ENCODE measurements at places on chromosomes 7 and 10. TPM values are rescaled to one million over a fixed set of nuclear protein-coding genes. Genes with fewer than 3 reads are reported as not detected.
A peak's percentile ranks its signal among the peaks of the same experiment; 100 is the strongest.

- DNase-seq, result no peak
Observed at GRCh38 chr10:18290651-18291313, 150.6 kb downstream of the CACNB2 start.

DNA sequence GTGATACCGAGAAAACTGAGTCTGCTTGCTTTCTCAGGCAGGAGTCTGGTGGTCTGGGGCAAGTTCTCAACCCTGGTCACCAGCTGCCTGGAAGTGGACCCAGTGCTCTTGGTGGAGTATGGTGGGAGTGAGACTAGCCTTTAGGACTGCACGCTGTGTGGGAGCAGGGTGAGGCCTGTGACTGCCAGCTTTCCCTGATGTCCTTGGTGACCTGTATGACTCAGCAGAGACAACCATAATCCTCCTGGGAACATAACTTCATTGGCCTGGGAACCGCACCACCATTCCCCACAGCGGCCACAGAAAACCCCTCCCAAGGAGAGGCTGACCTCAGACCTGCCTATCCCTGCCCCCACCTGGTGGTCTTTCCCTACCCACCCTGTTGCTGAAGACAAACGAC is 139.5 kb upstream of the CHRM2 start:
- DNase-seq, result no peak

DNA sequence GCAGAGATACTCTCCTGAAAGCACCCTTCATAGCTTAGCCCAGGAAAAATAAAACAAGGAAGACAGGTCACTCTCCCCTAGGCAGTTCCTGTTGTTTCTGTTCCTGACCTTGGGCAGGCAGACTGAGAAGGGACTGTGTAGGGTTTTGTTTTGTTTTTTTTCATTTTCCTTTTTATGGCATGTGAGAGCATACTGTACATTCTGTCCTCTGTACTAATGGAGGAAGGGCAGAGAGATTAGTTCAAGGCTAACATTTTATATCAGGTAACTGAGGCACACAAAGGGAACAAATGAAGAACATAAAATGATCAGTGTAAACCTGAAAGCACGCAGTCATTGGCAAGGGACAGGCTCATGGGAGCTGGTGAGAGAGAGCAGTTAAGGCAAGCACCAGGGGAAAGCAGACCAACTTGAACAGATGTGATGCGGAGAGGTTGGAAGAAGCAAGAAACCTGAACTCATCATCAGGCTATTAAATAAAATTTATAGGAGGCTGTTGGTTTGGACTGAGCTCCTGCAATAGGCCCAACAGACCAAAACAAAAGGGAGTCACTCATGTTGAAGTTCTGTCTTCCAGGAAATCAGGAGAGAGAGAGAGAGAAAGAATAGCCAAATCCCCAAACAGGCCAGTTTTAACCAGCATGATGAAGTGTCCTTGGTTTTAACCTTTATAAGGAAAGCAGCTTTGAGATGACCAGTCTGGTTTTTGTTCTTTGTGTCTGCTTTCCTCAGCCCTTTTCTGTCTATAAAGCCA is 34.1 kb upstream of the PDCD4 start:
- no peak for DNase-seq

- no peak for DNase-seq
Observed at GRCh38 chr10:114478281-114478680, 74.0 kb upstream of the AFAP1L2 start.

- no peak for DNase-seq
Observed at GRCh38 chr10:104521901-104522694, 119.0 kb upstream of the SORCS3 start.

GRCh38 chr10:75655791-75656451 is 224.5 kb downstream of the LRMDA start:
- no peak for DNase-seq

DNA sequence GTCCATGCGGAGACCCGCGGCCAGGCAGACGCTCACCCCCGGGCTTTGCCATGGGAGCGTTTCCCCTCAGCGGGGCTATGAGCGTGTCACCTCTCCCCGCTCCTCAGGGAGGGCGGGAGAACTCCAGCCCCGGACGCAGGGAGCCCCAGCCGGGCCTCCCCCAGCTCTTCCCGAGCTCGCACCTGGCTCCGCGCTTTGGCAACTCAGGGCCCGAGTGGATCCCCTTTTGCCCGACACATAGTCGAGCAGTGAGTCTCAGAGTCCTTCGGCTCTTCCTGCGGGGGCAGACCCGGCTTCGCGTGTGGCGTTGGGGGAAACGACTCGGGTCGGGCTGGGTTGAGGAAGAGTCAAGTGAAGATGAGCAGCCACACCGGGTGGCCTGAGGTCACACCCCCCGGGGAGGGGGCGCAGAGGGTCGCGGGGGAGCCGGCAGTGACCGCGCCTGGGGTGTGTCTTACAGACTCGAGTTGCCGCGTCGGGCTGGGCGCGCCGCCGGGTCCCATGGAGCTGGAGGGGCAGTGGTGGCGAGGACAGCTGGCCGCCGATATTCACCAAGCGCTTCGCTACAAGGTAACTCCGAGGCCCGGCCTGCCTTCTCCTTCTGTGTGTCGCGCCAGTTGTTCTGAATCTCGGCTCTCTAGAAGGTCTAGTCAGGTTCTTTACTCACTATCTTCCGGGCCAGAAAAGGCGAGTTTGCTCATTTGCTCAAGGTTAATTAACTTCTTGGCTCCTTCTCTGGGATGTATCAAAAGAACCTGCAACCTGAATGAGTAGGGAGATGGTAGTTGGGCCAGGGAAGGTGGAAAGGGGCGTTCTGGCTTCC is 721 bp downstream of the CCNJ start:
- peak; percentile 62 for DNase-seq

DNA sequence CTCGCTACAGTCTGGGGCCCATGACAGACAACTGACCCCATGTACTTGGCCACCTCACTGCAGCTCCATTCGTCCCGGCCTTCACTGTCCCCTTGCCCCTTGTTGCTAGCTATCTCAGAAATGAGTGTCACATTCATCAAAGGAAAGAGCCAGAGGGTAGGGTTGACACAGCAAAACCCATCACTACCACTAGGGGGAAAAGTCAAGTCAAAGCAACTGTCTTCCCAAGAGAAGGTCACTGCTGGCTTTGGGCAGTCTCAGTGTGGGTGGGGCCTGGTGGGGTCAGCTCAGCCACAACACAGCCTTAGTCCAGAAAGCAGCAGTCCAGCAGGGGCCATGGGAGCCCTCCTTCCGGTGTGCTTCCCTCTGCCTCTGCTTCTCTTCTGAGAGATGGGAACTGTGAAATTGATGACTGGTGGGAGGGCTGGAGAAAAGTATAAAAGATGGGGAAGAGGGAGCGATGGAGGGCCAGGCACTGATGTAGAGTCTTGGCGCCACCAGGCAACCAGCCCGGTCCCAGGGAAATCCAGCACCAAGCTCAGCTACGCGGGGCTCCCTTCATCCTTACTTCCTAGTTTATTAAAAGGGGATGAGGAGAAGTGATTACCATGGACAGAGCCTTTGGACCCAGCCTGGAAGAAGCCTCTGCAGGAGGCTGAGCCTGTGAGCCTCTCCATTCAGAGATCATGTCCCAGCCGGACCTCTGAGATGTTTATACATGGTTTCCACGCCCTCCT is 58.0 kb downstream of the PLXNA4 start:
- no peak for DNase-seq

DNA sequence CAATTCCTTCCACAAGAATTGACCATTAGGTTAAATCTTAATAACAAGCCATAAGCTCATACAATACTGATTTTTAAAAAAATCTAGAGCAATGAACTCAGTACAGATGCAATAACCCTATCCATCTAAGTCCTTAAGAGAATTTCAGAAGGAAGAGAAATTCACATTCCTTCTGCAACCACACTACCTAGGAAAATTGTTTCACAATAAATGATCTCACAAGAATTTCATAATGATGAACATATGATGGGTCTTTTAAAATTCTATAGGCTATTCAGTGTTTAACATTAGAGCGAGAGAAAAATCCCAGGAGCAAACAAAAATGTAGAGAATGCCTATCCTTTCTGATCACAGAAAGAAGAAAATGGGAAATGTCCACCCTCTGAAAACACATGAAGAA is 70.0 kb upstream of the MAGI2 start:
- DNase-seq, result no peak

GRCh38 chr10:14658331-14659127 is 116.2 kb downstream of the FAM107B start:
- no peak for DNase-seq

GRCh38 chr7:14606101-14606500 is 296.4 kb downstream of the DGKB start:
- no peak for DNase-seq

- no peak for DNase-seq
Observed at GRCh38 chr7:22234227-22234626, 122.7 kb downstream of the RAPGEF5 start.

- DNase-seq, result no peak
Observed at GRCh38 chr10:46263831-46264268, 22.9 kb upstream of the ANTXRL start.

- DNase-seq, result no peak
Observed at GRCh38 chr10:48568131-48568530, 36.7 kb downstream of the ARHGAP22 start.

GRCh38 chr7:128257458-128257857 is 16.4 kb downstream of the LEP start:
- DNase-seq, result no peak

- no peak for DNase-seq
Observed at GRCh38 chr10:103514244-103514643, 20.7 kb downstream of the NEURL1 start.

- DNase-seq, result peak; percentile 33
Observed at GRCh38 chr10:124243702-124244121, 150.3 kb upstream of the CHST15 start.

HOXA1 gene
- total RNA-seq, result 2.7 TPM

ANXA8L1 gene
- total RNA-seq, result not detected

C10orf105 gene
- 0.10 TPM for total RNA-seq

CTTNBP2 gene
- 8.3 TPM for total RNA-seq

C10orf62 gene
- not detected for total RNA-seq

SPDYE8 gene
- not detected for total RNA-seq

TDRD1 gene
- 0.06 TPM for total RNA-seq

CYP2C19 gene
- 1.5 TPM for total RNA-seq
